Smooth muscle cell of the brain vasculature (primary cell): ENCODE measurements at places on chromosomes 6 and 20.

DNA sequence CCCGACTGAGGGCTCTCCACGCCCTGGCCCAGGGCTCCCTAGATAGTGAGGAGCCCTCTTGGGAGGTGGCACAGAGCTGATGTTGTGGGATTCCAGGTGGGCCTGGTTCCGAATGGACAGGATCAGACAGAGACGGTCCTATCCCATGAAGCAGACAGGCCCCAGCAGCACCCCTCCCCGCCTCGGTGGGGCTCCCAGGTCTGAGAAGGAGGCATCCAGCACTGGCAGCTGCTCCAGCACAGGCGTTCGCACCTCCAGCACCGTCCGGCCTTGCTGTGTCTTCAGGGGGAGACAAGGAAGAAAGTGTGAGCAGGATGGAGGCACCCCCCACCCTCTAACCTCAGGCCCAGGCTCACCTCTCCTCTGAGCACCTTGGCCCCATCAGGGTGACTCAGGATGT, 28.7 kb downstream of the COL11A2 start:
- DNase-seq = no peak

DNA sequence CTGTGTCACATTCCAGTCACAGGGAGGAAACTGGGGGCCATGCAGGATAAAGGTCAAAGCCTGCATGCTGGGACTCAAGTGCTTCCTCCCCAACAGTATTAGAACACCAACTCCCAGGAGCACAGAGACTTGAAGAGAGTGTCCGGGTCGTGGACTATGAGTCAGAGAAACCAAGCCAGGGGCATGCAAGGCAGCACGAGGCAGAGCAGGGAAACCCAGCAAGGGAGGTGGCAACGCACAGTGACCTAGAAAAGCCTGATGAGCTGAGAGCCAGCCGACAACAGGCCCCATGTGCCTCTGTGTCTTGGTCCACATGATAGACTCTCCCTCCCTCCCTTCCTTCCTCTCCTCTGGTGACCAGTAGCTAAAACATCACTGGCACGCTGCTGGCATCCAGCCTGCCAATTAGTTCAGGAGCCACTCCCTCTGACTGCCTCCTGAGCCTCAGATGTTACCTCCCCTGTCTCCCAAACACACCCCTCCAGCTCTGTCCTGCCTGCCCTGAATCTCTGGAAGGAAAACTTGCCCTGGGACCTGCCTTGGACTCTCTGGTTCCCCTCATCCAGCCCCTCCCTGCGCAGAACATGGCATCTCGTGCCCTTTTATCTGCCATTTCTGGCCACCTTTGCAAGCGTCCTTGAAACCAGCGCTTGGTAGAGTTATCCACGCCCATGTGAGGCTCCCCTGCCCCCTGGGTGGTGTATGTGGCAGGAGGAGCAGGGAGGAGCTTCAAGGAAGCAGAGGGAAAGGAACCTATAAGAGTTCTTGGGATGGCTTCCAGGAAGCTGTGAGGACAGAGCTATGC, 16.2 kb upstream of the RNF39 start:
- no peak for DNase-seq

GRCh38 chr6:151948002-151948743, 140.7 kb downstream of the ESR1 start:
- DNase-seq = no peak

- DNase-seq = no peak
Measured at GRCh38 chr6:124203101-124203811, 399.6 kb downstream of the NKAIN2 start.

DNA sequence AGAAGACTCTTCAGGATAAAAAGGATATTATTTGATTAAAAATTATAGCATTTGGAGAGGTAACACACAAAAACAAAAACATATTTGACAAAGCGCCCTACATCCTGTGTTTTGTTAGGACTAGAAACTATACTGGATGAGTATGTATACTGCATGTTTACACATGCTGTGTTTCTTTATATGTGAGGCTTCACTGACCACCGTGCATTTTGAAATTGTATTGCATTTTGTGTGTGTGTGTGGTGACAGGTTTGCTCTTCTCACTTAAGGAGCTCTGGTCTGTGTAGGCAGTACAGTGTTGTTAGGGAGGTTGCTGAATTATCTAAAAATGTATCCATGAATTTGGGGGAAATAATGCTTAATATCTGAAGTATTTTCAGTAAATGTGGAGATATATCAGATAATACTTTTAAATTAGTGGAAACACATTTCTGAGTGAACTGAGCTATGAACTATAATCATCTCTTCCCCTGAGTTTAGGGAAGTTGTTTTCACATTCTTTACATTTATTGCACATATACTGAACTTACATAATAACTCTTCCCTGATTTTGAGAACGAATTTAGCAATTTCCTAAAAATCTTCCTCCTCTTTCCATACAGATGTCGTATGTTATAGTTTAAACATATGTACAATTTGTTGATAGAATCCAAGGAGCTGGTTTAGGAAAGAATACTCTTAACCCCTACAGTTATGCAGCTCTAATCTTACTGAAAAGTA, 43.3 kb downstream of the TMEM170B start:
- no peak for DNase-seq

GRCh38 chr6:45212976-45213375, 115.2 kb upstream of the RUNX2 start:
- DNase-seq = no peak

- no peak for DNase-seq
Measured at GRCh38 chr20:5687884-5688283, 62.3 kb upstream of the SHLD1 start.

GRCh38 chr20:15836634-15837033, 736.6 kb downstream of the KIF16B start:
- no peak for DNase-seq

DNA sequence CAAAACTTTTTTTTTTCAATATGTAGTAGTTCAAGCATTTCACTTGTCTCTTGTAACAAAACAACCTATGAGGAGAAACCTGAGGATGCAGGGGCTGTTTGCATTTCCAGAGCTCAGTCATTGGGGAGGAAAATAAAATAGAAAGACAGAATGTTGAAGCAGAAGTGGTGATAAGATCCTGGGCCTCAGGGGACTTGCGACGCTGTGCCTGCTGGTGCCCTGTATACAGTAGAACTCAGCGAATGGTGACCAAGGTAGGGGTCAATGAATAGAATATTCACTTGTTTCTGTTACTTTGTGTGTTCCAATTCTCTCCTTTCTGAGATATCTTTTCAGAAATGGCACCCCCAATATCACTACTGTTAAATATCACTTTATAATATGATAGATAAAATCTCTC, 271.6 kb downstream of the FARS2 start:
- no peak for DNase-seq

DNA sequence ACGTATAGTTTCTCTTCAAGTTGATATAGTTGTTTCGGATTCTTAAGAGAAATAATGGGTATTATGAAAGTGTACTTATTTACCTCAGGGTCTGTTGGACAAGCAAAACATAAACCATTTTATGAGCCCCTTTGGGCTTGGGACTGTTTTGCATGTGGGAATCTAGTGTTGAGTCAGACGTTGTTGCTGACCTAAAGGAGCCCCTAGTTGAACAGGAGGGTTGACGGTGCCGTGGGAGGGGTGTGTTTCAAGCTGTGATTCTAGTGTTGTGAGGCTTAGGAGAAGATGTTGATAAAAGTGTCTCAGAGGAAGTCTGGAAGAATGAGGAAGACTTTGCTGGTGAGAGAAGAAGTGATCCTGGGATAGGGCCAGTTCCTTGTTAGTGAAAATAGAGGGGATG, 140.0 kb downstream of the ARID1B start:
- DNase-seq = no peak

DNA sequence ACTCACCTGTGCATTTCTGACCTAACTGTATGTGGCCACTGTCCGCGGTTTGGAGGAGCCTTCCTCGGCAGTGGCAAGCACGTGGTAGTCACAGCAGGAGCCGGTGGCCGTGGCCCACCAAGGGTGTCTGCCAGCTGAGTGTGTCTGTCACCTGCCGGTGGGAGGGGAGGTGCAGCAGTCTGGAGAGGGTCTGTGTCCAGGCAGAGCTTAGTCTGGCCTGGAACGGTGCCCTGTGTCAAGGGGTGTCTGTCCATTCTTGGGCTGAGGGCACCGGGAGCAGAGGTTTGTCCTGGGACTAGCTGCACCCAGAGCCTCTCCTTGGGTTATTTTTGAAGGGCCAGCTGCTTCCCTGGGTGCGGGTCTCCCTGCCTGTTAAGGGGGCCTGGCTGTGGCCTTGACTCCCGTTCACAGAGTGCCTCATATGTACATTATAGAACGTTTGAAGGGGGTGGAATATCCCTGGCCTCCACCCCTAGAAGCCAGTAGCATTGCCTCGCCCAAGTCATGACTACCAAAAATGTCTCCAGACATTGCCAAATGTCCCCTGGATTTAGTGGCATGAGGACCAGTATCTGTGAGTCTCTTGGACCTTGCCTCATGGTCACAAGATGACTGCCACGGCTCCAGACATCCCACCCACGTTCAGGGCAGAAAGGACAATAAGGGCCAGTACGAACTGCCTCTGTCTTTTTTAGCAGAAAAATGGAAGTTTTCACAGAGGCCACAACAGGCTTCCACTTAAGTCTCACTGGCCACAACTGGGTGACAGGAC, 5.2 kb downstream of the RBM38 start:
- DNase-seq = no peak

DNA sequence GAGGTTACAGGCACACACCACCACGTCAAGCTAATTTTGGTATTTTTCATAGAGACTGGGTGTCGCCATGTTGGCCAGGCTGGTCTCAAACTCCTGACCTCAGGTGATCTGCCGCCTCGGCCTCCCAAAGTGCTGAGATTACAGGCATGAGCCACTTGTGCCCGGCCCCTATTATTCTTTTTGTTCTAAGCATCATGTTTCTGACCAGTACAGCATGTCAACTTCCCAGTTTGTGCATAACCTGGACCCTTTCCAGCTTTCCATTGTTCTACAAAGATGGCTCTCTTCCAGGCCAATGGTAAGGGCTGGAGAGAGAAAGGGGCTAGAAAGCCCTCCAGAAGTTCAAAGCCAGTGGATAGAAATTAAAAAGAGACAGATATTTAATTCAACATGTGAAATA, 91.3 kb upstream of the TNFAIP3 start:
- no peak for DNase-seq

DNA sequence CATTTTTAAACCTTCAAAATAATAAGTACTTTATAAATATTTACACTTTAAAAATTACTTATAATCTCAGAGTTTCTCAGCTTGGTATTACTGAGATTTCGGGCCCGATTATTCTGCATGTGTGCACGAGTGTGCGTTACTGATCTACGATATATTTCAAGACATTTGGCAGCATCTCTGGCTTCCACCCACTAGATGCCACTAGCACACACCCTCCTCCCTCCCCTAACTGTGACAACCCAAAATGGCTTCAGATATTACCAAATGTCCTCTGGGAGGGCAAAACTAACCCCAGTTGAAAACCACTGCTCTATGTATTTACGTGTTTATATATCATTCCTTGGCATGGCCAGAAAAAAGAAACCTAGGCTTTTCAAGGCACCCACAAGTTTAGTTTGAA, 95.9 kb downstream of the FYN start:
- no peak for DNase-seq

GRCh38 chr20:53599044-53599362, 5.4 kb upstream of the ZNF217 start:
- no peak for DNase-seq

DNA sequence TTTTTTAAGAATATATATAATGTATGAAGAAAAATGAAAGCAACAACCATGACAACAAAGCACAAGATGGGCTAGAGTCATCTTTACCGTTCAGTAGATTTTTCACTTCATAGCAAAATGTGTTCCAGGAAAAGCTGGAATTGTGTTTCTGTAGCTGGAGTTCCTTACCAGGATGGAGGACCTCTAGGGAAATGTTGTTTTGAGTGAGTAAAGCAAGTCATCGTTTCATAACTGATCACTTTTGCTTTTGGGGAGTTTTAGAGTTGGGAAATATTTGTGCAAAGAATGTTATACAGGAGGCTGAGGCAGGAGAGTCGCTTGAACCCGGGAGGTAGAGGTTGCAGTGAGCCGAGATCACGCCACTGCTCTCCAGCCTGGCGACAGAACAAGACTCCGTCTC, 151.6 kb downstream of the SASH1 start:
- DNase-seq = no peak

DNA sequence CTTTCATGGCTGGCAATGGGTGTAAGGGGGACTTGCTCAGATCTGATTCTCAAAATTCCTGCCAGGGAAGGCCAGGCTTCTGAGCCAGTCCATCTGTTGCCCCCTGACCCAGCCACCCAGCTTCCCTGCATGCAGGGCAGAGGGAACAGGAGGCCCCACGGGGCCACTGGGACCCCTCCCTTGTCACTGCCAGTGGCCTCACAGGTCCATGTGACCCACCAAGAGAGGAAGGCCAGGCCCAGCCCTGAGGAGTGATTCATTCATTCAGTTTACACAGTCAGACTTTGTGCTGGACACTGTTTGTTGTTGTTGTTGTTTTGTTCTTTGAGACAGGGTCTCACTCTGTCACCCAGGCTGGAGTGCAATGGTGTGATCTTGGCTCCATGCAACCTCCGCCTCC, 39.5 kb downstream of the UBE2V1 start:
- no peak for DNase-seq

DNA sequence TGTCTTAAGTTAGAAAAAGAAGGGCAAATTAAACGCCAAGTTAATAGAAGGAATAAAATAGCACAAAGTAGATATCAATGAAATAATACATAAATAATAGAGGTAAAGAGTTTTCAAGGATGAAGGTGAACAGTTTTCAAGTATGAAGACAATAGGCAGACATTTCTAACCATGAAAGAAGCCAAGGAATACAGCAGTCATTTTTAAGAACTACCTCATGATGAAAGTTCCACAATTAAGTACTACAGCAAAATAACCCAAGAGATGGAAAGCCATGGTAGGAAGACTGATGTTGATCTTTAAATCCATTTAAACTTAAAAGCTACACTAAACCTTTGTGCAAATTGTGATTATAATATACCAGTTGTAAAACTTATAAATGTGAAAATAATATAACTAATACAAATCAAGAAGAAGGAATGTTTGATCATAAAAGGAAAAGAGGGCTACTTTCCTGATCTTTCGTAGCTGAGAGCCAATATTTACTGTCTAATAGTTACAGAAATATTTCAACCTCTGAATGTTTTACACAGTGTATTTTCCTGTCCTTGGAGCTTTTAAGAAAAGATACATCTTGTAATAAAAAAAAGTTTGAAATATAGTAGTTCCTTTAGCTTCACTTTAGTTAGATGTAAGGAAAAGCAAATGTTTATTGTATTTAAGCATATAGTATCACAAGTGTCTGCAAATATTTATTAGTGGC, 143.1 kb downstream of the STXBP5 start:
- no peak for DNase-seq

- no peak for DNase-seq
Measured at GRCh38 chr20:54654450-54654849, 179.1 kb downstream of the DOK5 start.
